ENCODE measurements at places on chromosomes 4 and X. TPM values are rescaled to one million over a fixed set of nuclear protein-coding genes. Genes with fewer than 3 reads are reported as not detected.

GRCh38 chrX:21745756-21746155 is 12.2 kb downstream of the SMPX start:
- peak; percentile 25 for DNase-seq

CSN1S1 gene
- total RNA-seq: not detected

DMD gene
- total RNA-seq: 8.4 TPM

DNA sequence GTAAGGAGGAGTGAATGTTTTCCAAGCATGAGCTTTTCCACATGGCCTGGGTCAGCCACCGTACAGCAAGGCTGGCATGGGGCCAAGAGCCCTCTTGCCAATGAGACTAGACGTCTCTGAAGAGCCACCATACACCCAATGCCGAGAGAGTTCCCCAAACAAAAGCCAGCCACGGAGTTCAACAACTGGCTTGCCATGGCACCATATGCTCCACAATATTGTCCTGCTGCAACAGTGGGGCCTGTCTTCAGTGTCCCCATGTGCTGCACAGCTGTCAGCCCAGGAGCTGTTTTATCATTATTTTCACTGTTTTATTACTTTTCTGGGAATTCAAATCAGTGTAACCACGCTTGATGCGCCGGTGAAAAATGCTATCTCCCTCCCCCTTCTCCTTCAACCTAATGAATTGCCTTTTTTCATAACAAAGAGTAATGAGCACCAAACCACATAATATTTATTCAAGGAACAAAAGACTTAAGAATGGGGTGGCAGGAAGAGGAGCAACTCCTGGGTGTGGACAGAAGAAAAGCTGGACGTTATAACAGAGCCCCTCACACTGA is 18.4 kb downstream of the MAML3 start:
- DNase-seq: no peak

DNA sequence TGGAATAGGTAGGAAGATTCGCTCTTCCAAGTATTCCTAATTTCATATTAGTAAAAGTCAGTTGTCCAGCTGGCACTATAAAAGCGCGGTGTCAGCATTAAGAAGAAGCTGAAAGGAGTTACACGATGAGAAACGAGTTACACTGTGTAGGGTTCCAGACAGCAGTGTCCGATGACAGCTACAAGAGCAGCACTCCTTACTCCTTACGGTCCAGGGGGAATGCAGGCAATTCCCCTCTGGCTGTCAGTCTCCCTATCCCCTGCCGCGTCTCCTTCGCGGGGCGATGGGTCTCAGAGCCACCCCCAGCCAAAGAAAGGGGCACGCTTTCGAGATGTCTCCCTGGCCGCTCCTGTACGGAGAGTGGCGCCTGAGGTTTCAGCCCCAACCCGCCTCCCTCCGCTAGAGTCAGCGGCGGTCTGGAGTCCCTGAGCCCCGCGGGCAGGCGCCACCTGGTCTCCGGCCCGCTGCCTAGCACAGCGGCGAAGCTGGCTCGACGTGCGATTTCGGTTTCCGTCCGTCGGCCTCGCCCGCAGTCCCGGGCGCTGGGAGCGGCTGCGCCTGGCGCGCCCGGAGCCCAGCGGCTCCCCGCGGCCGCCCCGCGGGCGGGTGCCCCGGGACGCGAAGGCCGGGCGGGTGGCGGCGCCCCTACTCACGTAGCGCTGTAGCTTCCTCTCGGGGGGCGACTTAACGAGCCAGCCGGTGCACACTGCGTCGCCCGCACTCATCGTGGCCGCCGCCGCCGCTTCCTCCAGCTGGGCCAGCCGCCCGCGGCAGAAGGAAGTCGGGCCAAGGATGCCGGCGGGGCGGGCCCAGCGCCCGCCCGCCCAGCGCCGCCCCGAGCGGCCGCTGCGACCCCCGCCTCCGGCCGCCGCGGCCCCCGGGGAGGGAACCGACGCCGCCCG is at the start of gene GAB3:
Gene GAB3 (minus strand): TSS at position 777 of the 902 bp plus-strand sequence. CDS start 52 bp downstream, at position 725.
- peak; percentile 41 for DNase-seq

SSX1 gene
- not detected for total RNA-seq

BTC gene
- 0.07 TPM for total RNA-seq

GRCh38 chrX:19897091-19897490 is 9.7 kb upstream of the SH3KBP1 start:
- DNase-seq: no peak

GRCh38 chr4:85861064-85861765 is 386.3 kb downstream of the ARHGAP24 start:
- no peak for DNase-seq

- no peak for DNase-seq
Measured at GRCh38 chrX:23482561-23482960, 147.9 kb downstream of the PTCHD1 start.

FGFR3 gene
- 18.2 TPM for total RNA-seq

GRCh38 chr4:10200869-10201268 is 84.3 kb upstream of the WDR1 start:
- no peak for DNase-seq

DNA sequence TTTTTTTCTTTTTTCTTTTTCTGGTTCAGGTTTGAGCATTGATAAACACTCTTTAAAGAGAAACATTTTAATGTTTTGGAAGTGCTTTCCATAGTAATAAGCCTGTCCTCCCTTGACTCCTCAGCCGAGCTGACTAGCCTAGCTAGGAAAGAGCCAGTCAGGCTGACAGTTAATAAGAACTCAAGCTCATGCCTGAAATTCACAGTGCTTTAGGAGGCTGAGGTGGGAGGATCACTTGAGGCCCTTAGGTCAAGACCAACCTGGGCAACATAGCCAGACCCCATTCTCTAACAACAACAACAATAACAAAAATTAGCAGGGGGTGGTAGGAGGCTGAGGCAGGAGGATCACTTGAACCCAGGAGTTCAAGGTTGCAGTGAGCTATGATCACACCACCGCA is 53.4 kb upstream of the ZCCHC13 start:
- no peak for DNase-seq

DNA sequence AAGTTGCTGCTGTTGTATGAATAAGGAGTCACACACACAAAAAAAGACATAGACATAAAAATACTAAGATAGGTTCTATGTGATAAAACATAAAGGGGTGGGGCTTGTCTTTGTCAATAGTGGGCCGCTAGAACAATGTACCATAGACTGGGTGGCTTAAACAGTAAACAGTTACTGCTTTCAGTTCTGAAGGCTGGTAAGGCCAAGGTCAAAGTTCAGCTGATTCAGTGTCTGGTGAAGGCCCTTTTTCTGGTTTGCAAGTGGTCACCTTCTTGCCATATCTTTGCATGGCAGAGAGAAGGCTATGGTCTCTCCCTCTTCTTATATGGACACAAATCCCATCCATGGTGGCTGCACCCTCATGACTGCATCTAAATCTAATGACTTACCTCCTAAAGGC is 1980.7 kb downstream of the PCDH7 start:
- no peak for DNase-seq

- DNase-seq: no peak
Measured at GRCh38 chr4:110787707-110788106, 164.8 kb upstream of the PITX2 start.

DNA sequence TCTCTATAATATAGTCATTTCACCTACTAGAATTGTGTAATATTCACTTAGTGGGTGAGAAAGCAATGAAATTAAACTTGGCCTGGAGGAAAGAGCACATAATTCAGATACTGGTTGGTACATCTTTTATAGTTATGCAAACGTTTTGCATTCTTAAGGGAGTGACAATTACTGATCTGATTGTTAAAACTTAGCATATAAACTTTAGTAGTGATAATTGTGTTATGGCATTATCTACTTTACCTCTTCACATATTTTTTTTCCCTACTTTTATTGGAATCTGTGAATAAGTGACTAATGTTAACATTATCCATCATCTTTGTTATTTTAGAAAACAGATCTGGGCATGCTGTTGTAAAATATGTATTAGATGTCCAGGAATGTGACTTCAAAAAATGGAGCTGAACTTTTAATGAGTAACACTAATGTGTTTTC is 217.4 kb upstream of the GIMD1 start:
- no peak for DNase-seq

GRCh38 chrX:47633689-47634590 is 4.2 kb upstream of the CFP start:
- no peak for DNase-seq
